Stimulated activated CD4-positive, alpha-beta T cell treated with anti-CD3 and anti-CD28 coated beads, Interleukin-1b, Interleukin-23, amount 100 ng/mL, for 48 hours (primary cell): ENCODE measurements at places on chromosomes 2 and 18.

DNA sequence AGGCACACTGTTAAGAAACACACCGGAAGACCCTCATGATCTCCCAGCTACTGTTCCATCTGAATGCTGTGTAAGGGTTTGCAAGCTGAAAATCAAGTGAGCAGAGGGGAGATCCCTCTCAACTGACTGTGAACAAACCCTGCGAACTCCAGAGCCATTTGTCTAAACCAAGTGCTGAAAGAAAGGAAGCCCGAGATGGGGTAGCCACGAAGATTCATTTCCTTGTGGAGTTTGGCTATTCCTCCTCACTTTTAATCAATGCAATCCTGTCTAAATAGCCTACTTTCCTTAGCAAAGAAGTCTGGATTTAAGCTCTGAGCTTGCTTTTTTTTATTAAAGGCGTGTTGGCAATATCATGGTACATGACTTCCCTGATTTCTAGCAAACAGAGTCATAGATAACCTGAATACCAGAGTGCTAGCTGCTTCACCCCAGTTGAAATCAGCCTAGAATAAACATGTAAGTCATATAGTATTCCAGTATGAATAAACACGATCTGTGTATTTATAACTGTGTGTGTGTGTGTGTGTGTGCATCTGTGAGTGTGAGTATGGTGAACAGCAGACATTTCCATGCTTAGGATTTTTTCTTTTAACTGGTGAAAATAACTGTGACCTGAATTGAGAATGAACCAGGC lies 365.2 kb downstream of the ZNF521 start:
- no peak for DNase-seq

GRCh38 chr2:118032169-118033013 lies 18.5 kb upstream of the CCDC93 start:
- peak; percentile 30 for DNase-seq

DNA sequence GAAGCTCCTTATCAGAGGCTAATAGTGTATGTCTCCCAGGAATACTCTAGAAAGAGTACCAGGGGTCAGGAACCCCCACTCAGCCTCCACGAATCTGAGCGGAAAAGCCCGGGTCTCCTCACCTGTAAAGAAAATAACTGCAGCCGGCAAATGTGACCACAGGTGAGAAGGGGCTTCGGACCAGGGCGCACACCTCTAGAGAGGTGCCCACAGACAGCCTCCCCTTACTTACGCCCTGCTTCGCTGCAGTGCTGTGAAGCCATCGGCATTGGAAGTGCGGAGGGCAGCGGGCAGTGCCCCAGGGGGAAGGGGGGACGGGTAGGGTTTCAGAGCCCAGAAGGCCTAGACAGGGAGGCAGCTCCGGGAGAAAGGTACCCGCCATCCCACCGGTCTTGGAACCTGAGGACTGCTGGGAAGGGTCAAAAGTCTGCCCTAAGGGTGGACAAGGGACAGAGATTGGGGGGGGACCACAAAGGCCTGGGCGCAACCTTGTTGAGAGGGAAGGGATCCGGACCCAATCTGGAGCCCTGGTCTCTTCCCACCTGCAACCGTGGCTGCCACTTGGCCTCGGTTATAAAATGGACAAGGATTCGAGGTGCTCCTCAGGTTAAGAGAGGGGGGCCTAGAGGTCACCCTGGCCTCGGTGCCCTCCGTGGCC lies 642 bp upstream of the STEAP3 start:
- no peak for DNase-seq

DNA sequence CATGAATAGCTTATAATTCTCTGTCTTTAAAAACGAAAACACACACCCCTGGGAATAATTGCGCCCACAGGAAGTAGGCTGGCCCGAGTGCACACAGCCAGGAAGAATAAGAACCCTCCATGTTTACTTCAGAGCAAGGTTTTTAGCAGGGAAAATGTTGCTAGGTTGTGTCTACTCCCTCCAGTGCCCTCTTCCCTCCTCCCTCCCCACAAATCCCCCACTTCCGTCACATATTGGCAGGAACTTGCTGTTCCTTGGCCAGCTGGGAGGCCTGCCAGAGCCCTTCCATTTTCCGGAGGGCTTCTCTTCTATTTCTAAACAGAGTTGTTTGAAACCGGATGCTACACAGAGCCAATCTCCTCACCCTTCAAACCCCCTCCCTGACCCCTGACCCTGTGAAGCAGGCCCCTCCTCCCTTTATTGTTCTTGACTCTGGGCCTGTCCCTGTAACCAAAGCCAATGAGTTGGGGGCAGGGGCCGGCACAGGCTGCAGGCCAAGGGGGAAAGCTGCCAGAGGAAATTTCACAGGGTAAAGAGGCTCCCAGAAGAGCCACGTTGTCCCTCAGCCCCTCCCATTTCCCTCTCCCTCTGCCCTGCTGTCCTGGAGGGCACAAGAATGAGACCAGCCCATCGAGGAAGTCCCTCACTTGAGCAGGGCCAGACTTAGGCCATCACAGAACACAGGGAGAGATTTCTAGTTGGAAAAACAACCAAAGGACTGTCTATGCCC lies 49.8 kb upstream of the LGALSL start:
- no peak for DNase-seq

GRCh38 chr2:169077674-169078240 lies 8.4 kb downstream of the DHRS9 start:
- no peak for DNase-seq
